ENCODE measurements at places on chromosomes 2 and 18.

DNA sequence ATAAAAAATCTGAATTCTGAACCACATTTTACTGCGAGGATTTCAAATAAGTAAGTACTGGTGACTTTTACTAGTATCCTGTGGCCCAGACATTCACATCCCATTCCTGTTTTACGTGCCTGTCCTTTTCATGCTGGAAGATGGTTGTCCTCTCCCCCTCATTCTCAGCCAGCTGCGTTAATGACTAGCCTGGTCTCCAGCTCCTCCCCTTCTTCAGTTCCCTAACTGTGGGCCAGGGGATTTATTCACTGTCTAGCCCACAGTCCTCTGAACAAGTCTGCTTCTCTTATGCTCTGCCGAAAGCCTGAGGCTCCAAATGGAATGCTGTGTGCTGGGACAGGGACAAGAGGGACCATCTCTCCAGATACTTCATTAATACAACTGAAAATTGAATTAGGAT lies 373.9 kb downstream of the PTPRM start:
- DNase-seq, result no peak

DNA sequence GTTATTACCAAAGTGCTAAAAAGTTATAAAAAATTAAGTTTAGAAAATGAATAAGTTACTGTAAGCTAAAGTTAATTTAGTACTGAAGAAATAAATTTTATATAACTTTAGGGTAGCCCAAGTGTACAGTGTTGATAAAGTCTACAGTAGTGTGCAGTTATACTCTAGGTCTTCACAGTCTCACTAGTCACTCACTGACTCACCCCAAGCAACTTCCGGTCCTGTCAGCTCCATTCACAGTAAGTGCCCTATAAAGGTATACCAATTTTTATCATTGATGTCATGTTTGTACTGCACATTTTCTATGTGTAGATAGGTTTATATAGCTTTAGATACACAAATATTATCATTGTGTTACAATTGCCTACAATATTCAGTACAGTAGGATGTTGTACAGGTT lies 518.3 kb upstream of the PIK3C3 start:
- DNase-seq, result no peak

DNA sequence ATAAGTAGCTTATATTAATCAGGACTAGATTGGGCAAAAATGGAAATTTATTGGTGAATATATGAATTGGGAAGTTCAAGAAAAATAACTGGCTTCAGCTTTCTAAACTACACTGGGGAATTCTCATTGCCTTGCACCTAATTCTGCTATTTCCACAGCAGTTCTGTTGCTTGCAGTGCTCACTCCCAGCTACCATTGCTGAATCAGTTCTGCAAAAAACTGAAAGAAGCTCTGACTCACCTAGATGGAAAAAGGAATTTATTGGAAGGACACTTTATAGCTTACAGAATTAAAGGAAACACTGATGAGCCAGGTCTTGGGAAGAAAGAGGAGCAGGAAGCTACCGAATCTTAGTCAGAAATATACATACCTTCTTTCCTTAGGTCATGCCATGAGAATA lies 60.3 kb upstream of the ACVR1 start:
- DNase-seq, result no peak

DNA sequence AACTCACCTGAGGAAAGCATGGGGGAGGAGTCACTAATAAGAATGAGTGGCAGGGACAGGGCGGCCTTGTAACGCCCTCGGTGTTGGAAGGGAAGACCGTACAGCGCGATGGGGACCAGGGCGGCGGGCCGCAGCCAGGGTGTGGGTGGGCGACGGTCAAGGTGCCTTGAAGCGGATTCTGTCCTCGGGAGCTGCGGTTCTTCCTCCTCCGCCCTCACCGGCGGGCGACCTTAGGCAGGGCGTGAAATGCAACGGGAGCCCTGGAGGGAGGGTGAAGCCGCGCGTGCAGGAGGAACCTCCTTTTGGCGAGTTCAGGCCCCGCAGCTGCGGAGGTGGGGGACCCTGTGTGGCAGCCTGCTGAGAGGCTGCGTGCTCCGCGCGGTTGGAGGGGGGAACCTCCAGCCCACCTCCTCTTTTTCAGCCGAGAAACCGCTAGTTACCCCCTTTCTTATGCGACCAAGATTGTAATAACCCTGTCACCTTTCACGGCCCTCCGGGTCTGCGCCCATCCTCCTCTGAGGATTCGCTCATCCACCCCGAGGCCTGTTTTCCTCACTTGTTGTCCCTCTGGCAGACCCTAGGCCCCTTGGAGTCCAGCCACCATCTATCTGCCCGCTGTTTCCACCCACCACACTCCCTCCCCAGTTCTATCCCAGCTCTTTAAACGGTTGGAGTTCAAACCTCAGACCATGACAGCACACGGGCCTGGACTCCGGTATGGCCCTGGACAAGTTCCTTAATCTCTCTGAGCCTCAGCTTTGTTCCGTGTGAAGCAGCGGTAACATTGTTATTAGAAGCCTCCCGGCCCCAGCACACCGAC lies 823 bp upstream of the RNU2-63P start:
- DNase-seq, result peak; percentile 4

GRCh38 chr2:197242719-197243118 lies 67.9 kb downstream of the ANKRD44 start:
- no peak for DNase-seq

- DNase-seq, result no peak
These were observed 13.2 kb downstream of the ADRA2B start for GRCh38 chr2:96103187-96103601.

- no peak for DNase-seq
These were observed 80.8 kb downstream of the KIF5C start for GRCh38 chr2:148955798-148956197.

- DNase-seq, result no peak
These were observed 192.0 kb upstream of the ZEB2 start for GRCh38 chr2:144711630-144712549.

DNA sequence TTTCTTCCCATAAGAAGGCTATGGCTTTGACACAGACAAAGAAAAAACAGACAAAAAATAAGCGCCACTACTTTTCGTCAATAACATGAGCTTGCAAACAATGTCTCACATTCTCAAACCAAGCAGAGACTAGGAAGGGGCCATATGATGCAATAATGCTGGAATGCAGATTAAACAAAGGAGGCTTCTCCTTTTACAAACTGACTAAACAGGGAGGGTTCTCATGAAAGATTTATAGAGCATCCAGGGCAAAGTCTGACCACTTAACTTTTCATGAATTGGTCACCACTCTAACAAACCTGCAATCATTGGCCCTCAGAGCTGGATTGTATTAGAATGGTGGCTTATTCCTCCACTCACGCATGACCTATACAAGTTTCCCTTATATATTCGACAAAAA lies 663.3 kb upstream of the CHAC2 start:
- no peak for DNase-seq

- DNase-seq, result peak; percentile 44
These were observed 142.6 kb upstream of the SPRED2 start for GRCh38 chr2:65574993-65575392.
